ENCODE measurements at places on chromosomes 1 and 21. TPM values are rescaled to one million over a fixed set of nuclear protein-coding genes. Genes with fewer than 3 reads are reported as not detected.

DNA sequence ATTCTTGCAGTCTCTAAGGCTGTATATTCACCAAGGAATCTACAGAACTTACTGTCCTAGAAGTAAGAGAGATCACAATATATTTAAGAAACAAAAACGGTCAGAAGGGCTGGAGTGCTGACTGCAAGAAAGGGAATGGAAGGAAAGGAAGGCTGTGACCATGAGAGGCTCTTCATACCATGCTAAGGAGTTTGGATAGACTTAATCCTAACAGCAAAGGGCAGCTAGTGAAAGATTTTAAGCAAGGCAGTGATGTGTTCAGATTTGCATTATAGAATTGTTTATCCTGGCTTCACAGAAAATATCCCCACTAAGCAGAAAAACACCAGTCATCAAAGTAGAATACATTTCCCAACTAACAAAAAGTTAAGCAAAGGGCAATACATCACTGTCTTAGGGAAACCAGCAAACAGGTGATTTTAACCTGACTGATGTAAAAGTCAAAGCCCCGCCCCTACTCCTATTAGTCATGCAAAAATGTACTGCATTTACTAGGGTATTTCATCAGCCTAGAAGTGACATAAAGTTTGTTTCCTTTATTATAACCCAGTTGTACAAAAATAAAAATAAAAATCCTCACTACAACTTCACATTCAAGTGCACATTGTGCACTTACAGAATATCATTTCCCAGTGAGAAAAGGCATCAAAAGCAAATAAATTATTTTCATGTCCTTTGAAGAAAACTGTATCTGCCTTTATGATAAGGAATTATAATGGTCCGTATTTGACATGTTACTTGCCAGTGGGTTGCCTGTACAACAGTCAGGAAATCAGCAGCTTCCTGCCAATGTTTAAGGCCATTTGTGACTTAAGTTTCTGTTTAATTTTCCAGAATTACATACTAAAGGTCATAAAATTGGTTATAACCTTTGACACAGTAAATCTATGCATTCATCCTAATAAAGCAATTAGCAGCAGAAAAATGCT is 17.2 kb downstream of the JAK1 start:
- H3K4me3 ChIP-seq = no peak overlapping the region
- H3K4me1 ChIP-seq = no peaks in the 10 kb centered on the region
- DNase-seq = no peak
- H3K27me3 ChIP-seq = no peaks in the 10 kb centered on the region
- no peak overlapping the region for H3K27ac ChIP-seq

GRCh38 chr1:75632350-75632949 is 21.5 kb upstream of the SLC44A5 start:
- no peak overlapping the region for H3K4me3 ChIP-seq
- no peaks in the 10 kb centered on the region for H3K4me1 ChIP-seq
- H3K36me3 ChIP-seq = no peaks in the 10 kb centered on the region
- H3K27ac ChIP-seq = no peak overlapping the region

DNA sequence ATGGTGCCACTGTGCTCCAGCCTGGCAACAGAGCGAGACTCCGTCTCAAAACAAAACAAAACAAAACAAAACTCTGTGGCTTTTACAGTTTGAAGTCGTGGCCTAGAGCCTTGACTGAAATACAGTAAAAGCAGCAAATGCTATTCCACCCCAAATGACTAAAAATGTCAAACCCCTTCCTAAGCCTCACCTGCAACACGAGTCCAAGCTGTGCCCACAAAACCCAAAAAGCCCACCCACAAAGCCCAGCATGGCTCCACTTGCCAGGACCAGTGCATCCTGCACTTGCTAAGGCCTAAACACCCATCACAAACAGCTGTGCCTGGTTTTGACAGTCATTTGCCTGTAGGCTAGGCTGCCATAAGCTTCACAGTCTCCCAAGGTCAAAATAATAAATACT is 21.3 kb downstream of the VAV3 start:
- DNase-seq = no peak
- H3K4me1 ChIP-seq = peaks cover 9% of the 10 kb centered on the region
- H3K27me3 ChIP-seq = no peaks in the 10 kb centered on the region
- H3K27ac ChIP-seq = no peak overlapping the region

Gene NBPF20
- total RNA-seq = 1.4 TPM

DNA sequence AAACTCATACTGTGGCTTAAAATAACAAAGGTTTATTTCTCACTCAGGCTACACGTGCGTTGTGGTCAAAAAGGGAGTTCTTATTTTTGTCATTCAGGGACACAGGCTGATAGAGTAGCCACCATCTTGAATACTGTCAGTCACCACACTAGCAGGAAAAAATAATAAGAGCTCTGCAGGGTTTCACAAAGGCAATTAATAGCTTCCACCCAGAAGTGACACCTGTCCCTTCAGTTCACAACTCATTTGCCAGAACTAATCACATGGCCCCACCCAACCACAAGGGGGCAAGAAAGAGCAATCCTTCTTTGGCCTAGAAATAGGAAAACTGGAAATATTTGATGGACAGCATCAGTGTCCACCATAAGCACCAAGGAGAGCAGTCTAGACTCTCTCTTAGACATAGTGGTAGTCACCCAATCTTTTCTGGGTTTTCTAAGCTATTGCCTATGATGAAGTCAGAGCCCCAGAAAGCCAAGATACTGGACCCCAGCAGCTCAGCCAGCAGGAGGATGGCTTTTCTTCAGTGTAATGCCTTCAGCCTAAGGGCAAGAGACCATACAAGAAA is 8.2 kb downstream of the HAPLN2 start:
- H3K4me1 ChIP-seq = peaks cover 23% of the 10 kb centered on the region
- DNase-seq = peak; percentile 39
- H3K27ac ChIP-seq = no peak overlapping the region
- H3K27me3 ChIP-seq = peaks cover 55% of the 10 kb centered on the region
- H3K36me3 ChIP-seq = no peaks in the 10 kb centered on the region

Gene CLCNKB
- 0.67 TPM for total RNA-seq

- no peak for DNase-seq
- H3K27ac ChIP-seq = no peak overlapping the region
- no peaks in the 10 kb centered on the region for H3K27me3 ChIP-seq
Measured at GRCh38 chr21:20169812-20170576, 828.2 kb upstream of the NCAM2 start.

DNA sequence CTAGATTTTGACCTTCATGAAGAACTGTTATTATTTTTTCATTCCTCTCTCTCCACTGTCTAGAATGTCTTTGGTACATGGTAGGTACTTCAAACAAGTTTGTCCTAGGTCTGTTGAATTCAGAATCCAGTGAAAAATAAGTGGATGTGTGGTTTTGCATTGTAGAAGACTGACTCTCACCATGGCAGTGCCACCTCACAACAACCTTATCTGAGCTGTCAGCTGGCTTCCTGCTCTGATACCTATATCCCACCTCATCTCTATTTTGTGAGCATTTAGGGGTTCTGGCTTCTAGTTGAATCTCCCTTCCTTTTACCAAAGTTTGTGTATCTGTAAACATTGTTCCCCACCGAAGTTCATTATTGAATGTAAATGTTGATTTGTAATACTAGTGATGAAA is 9.1 kb downstream of the SWT1 start:
- H3K27me3 ChIP-seq = no peaks in the 10 kb centered on the region
- no peaks in the 10 kb centered on the region for H3K4me1 ChIP-seq
- H3K27ac ChIP-seq = no peak overlapping the region

- peaks cover 17% of the 10 kb centered on the region for H3K36me3 ChIP-seq
- H3K4me1 ChIP-seq = no peaks in the 10 kb centered on the region
- no peak for DNase-seq
- H3K27ac ChIP-seq = no peak overlapping the region
- no peaks in the 10 kb centered on the region for H3K27me3 ChIP-seq
Measured at GRCh38 chr1:211355873-211356272, 29.2 kb downstream of the TRAF5 start.

GRCh38 chr1:119940697-119941096 is 44.4 kb upstream of the ADAM30 start:
- H3K27ac ChIP-seq = no peak overlapping the region
- no peaks in the 10 kb centered on the region for H3K27me3 ChIP-seq
- no peak overlapping the region for H3K4me3 ChIP-seq
- H3K36me3 ChIP-seq = peaks cover 35% of the 10 kb centered on the region
- H3K4me1 ChIP-seq = no peaks in the 10 kb centered on the region

Gene ITLN1
- total RNA-seq = not detected

Gene AVPR1B
- total RNA-seq = not detected

DNA sequence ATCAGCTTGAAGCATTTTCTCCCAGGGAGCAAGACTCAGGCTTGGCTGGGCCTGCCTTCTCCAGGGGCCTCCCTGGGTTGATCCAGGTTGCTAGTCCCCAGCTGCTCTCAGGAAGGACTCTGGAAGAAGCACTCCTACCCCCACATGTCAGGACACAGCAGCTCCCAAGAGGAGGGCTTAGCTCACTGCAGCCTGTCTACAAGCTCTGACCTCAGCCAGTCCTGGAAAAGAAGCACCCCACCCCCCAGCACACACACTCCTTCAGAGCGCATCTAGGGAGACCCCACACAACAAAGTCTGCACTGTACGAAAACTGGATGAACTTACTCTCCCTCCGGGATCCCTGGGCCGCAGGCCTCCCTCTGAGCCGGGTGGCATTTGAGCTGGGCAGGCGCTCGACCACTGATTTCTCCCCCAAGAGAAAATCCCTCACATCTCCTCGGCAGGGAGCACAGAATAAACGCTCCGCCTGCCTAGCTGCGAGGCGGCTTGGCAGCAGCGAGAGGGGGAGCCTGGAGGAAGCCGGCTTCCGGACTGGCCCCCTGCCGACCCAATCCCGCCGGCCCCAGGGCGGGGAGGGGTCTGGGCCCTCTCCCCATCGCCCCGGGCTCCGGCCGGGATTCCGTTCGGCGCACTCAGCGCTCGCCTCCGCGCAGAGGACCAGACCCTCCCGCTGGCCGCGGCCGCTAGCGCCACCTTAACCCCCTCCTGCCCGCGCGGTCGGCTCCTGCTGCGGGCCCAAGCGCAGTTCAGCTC is at the start of gene KCNA2:
TSS of gene KCNA2 (minus strand) at position 458 of the 756 bp plus-strand sequence. CDS start 1,576 bp downstream, outside the sequence.
- H3K4me1 ChIP-seq = peaks cover 16% of the 10 kb centered on the region
- H3K4me3 ChIP-seq = no peak within 1 kb of the TSS
- no peak within 1 kb of the TSS for H3K27ac ChIP-seq
- DNase-seq = no peak

DNA sequence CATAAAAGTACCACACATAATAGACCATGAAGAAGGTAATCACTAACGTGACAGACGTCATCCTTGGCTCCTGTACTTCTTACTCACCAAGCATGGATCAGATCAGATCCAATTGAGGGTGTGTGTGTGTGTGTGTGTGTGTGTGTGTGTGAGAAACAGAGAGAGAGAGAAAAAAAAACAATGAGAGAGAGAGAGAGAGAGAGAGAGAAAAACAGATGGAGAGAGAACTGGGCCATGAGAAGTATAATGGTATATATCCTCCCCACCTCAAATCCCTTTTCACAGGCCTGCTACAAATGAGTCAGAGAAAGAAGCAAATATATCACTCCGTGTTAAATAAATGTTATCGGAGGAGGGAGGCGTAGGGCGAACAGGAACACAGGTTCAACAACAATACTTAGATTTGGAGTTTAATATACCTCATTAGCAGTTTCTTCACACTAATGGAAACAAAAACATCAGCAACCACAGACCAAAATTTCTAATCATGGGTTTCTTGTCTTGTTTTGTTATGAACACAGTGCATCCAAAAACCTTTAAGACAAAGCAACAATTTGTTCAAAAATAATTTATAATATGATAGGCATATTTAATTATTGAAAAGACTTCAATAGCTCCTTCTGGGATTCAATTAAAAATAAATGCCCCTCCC is 45.3 kb downstream of the TIAM1 start:
- no peak overlapping the region for H3K27ac ChIP-seq
- H3K4me3 ChIP-seq = no peak overlapping the region
- no peak for DNase-seq
- no peaks in the 10 kb centered on the region for H3K4me1 ChIP-seq
- no peaks in the 10 kb centered on the region for H3K27me3 ChIP-seq
- no peaks in the 10 kb centered on the region for H3K36me3 ChIP-seq

DNA sequence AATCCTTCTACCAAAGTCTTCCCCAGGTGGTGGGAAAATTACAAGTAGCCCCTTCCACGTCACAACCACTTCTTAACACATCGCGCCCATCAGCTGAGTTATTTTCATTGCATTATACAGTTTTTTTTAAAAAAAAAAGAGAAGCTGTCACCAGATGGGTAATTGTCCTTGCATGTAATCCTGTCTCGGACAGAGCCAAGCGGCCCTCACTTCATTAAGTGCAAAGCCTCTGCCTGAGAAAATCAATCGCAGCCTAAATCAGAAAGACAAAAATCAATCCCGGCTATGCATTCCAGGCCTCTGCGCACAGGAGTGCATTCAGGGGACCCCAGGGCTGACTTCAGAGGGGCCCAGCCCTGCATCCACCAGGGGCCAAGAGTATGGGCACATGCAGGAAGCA is 538.9 kb downstream of the NPHP4 start:
- H3K4me1 ChIP-seq = no peaks in the 10 kb centered on the region
- no peak overlapping the region for H3K4me3 ChIP-seq
- DNase-seq = no peak

DNA sequence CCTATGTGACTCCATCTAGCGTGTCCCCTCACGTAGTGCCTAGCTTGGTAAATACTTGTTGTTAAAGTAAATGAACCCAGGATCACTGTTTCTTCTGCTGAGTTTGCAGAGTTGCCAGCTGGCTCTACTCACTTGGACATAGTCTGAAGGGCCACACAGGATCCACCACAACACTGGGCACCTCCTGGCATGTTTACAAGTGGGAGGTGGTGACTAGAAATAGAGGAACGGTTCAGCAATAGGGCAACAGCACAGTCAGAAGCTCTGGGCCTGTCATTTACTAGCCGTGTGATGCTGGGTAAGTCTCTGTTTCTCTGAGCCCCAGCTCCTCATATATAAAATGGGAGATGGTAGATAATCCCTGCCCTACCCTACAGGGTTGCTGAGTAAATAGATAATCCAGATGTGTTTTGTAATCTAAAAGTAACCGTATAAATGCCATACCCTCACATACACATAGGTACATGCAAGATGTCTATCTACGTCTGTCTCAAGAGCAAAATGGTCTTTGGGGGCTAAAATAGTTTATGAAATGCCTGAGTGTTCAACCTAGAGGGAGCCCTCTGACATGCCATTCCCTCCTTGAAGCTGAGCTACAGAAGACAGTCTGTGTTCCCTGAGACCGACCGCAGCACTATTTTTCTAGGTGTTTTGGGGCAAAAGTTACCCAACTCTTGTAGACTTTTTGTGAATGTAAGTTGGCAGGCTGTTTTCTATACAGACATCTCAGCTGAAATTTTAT is 20.5 kb downstream of the RNF220 start:
- no peak for DNase-seq
- no peaks in the 10 kb centered on the region for H3K4me1 ChIP-seq
- peaks cover 68% of the 10 kb centered on the region for H3K27me3 ChIP-seq
- no peak overlapping the region for H3K27ac ChIP-seq

GRCh38 chr1:201229771-201230635 is 39.4 kb downstream of the IGFN1 start:
- H3K27ac ChIP-seq = no peak overlapping the region
- no peak overlapping the region for H3K4me3 ChIP-seq
- no peaks in the 10 kb centered on the region for H3K27me3 ChIP-seq

Gene WDR77
- total RNA-seq = 35.1 TPM

Gene DMBX1
- not detected for total RNA-seq

Gene SMCP
- total RNA-seq = not detected

Gene C1orf105
- 0.39 TPM for total RNA-seq

Data from adrenal gland (tissue), 19 donors.